ENCODE measurements at places on chromosomes 5 and 9.

- no peak for DNase-seq
Observed at GRCh38 chr9:100595391-100596199, 17.7 kb downstream of the CAVIN4 start.

DNA sequence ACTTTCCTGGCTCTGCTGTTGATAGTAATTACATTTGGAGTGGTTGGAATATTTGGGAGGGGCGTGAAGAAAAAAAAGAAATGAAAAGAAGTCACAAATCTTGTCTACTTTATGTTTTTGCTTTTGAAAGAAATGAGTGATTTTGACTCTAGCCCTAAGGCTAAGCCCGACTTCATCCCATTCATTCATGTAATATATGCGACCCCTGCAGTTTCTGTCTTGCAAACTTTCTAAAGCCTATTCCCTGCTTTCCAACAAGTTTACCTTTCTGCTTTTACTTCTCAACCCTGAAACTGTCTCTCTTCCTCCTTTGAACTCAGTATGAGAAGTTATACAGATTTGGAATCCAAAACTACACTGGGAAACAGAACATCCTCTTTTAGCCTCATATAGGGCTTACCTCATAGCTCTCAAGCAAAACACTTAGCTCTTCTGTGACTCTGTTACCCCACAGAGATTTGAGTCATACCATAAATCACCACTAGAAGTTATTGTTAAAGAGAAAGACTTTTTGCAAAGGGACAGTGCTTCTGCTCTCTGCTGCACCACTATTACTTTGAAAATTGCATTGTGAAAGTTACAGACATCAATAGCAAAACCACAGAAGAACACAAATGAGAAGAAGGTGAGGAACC is 1.6 kb downstream of the CFAP95 start:
- peak; percentile 46 for DNase-seq

- peak; percentile 2 for DNase-seq
Observed at GRCh38 chr5:24904981-24905517, 260.3 kb upstream of the CDH10 start.

DNA sequence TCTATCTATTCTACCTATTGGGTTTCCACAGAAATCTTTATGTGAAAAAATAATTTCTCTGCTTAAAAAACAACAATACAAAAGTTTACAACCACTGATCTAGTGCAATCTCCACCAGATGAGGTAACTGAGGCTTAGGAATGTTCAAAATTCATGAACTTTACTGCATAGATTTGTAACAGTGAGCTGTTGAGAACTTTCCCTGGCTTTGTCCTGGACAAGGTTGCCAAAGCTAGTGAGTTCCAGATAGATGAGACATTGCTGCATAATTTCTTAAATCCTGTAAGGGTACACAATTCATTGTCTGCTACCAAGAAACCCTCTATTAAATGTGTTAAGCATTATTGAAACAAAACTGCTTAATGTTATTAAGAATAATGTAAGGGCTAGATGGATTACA is 102.7 kb downstream of the OSMR start:
- peak; percentile 29 for DNase-seq

GRCh38 chr5:137069358-137069757 is 429.8 kb downstream of the SPOCK1 start:
- no peak for DNase-seq

GRCh38 chr5:31476738-31477141 is 55.2 kb downstream of the DROSHA start:
- DNase-seq, result peak; percentile 47

DNA sequence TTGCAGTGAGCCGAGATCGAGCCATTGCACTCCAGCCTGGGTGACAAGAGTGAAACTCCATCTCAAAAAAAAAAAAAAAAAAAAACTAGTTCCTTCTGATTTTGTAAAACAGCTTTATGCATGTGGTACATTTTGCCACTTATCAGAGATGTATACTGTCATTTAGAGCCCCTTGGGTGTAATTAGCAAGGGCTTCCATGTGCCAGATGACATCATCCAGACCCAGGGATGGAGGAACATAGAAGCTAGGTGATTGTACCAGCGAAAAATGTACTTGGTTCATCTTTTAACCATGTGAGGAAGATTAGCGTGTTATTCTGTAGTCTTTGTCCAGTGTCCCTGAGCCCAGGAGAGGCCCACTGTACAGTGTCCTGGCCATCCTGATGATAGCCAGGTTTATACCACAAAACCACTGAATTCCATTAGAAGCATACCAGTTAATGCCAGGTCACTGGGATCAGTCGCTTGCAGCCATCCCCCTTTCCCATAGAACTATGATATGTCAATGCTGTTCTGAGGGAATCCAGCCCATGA is 239.3 kb upstream of the SGCD start:
- no peak for DNase-seq

DNA sequence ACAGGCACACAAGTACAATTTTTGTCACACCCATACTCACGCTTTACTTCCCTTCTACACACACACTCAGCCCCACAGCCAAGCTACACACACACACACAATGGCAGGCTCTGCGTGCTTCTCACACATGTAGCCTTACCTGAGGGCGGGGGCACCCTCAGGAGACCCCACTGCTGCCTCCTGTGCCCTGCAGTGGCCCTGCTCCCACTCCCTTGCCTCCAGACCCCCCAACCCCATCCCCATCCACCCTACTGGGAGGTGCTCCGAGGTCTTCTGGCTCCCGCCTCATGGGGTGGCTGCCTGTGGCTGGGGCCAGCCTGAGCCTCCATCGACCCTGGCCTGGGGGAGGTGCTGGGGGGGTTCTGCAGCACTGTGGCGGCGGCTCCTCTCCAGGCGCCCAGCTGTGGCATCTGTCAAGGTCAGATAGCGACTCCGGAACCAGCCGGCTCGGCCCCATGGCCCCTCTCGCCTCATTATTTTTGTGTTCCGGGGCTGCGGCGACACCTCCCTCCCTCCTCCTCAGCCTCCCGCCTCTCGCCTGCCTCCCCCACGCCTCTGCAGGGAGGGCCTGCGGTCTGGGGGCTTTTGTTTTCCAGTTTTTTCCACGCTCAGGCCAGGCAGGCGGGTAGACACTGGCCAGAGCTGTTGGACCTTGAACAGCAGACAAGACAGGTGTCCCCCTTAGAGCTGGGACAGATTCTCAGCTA is 21.7 kb downstream of the CXXC5 start:
- DNase-seq, result no peak

All from astrocyte (in vitro differentiated cells and primary cell).